ENCODE measurements at places on chromosomes 2 and 18. TPM values are rescaled to one million over a fixed set of nuclear protein-coding genes. Genes with fewer than 3 reads are reported as not detected.

GRCh38 chr2:50529600-50530218 is 502.2 kb downstream of the NRXN1 start:
- no peak for DNase-seq

DNA sequence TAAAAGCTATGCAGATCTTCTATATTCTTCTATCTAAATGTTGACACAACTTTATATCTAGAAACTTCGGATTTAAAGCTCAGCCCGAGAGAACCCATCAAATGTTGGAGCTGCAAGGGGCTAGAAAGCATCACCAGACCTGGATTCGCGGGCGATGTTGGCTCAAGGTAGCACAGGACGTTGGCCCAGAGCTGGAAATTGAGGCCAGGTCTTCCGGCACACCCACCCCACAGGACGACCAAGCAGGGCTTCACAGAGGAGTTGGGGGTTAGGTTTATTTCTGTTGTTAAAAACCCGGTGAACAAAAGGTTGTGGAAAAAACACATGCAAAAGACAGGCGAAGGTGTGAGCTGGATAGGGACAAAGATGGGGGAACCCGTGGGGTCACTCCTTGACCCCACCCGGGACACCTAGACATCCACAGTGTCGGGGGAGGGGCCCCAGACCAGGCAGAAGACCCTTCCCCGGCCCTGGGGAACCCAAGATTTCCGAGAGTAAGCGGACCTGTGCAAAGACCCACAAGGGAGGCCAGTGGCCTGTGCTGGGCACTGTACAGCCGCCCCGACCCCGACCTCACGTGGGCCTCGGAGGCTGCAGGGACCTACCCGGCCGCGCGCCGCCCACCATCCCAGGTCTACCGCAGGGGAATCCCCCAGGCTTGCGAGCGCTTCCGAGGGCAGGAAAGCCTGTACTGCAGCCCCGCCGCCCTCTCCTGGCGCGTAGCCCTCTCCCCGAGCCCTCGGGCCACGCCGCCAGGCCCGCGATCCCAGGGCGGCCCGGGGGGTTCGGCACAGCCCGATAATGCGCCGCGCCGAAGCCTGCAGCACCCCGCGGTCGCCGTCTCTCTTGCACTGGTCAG is 1.8 kb upstream of the AGBL5 start:
- no peak for DNase-seq

The PSD4 gene
- total RNA-seq, result 39.0 TPM

DNA sequence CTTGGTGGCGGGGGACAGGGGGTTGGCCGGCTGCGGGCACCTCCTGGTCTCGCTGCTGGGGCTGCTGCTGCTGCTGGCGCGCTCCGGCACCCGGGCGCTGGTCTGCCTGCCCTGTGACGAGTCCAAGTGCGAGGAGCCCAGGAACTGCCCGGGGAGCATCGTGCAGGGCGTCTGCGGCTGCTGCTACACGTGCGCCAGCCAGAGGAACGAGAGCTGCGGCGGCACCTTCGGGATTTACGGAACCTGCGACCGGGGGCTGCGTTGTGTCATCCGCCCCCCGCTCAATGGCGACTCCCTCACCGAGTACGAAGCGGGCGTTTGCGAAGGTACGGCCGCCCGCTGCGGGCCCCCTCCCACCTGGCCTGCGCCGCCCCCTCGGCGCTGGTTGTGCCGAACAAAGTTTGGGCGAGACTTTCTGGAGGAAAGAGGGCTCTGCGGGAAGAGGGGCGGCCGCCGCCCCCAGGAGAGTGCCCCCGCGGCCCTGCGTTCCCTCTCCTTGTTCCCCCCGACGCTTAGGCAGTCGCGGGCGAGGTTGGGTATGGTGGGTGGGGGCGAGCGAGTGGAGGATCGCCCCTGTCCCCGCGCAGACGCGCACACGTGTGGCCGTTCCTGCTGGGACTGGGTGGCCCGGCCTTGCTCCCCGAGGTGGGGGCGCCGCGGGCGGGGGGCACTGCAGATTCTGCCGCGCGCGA is 866 bp downstream of the CRIM1 start:
- DNase-seq, result no peak

The KCNF1 gene
- total RNA-seq, result not detected

DNA sequence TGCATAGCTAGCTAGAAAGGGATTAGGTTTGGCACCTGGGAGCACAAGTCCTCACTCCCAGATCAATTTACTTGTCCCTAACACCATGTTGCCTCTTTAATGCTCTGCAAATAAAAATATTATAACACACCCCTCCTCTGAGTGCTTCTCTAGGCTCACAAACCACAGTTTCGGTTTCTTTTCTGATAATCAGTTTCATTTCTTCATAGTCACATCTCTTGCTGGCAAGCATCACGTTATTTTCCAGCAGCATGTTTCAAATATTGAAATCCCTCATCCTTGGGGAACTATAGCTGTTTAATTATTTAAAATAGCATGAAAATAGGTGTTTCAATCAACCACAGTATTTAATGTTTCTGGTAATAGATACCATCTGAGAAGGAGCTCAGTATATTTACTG is 13.9 kb upstream of the SMCHD1 start:
- DNase-seq, result no peak

The FTCDNL1 gene
- total RNA-seq, result 2.5 TPM

DNA sequence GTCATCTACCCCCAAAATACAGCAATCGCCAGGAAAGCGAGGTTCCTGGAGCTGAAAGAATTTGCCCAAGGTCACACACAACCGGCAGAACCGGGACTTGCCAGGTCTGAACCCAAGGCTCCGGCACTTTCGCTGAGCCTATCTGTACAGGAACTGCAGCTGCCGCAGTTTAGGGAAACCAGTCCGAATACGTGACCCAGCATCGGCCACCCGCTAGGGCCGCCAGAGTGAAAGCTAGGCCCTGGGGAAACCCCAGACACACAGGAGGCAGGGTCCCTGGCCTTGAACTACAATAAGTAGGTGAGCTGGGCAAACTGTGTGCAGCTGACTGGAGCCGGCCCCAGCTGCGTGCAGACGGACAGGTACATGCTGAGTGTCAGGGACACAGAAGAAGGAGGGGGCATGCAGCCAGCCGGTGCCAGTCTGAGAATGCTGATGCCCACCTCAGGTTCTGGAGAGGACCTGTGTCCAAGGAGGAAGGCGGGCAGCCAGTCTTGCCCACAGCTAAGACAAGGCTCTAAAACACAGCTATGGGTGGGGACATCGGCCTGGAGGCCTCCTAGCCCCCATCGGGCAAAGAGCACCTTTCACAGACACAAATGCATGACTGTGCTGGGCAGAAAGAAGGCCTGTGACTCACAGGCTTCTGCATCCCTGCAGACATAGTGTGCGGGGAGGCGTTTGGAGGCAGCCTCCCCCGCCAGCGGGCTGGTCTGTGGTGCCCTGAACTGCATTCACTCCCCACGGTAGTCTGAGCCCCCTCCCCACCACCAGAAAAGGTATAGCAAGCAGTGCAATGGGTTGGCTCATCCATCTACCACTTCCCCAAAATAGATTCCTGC is 107.4 kb upstream of the ID2 start:
- peak; percentile 84 for DNase-seq

The GRP gene
- total RNA-seq, result not detected

- DNase-seq, result no peak
Measured at GRCh38 chr2:36433311-36434217, 78.0 kb downstream of the CRIM1 start.

The SERPINB10 gene
- total RNA-seq, result 0.98 TPM

DNA sequence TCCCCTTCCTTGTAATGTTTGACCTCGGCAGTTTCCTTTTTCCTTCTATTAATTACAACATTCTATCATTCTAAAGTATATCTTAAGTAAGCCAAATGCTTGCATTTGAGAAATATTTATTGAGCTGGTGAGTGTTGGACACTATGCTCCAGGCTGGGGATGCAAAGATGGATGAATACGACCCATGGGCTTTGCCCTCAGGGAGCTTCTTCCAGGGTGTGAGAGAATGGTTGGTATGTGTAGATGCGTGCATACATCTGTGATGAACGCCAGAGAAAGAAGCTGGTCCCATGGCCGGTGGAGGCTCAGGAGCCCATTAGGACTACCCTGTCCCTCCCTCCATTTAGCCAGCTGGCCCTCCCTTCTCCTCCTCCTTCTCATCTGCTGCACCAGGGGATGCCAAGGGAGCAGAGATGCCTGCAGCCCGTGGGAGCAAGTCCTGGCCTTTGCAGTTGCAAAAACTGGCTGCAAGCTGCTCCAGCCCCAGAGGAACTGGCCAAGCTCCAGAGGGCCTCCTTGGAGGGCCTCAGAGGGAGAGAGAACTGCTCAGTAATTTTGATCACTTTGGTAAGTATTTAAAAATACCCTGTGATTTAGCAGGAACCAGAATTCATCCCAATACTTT is 65.7 kb upstream of the FOSL2 start:
- DNase-seq, result peak; percentile 81

The DSG1 gene
- total RNA-seq, result 122 TPM

DNA sequence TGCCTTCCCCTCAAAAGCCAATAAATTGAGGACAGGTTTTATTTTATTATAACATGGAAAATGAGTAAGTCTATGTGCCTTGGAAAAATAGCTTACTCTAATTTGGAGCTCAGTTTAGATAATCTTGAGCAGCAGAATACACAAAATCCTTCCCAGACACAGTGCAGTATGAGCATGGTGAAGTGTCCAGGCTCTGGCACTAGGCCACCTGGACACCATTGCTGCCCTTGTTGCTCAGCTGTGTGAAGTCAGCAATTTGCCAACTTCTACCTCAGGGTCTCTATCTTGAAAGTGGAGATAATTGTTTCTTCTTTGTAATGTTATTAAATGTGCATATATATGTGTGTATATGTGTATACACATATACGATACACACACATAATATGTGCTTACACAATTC is 104.9 kb upstream of the CAVIN2 start:
- DNase-seq, result no peak

DNA sequence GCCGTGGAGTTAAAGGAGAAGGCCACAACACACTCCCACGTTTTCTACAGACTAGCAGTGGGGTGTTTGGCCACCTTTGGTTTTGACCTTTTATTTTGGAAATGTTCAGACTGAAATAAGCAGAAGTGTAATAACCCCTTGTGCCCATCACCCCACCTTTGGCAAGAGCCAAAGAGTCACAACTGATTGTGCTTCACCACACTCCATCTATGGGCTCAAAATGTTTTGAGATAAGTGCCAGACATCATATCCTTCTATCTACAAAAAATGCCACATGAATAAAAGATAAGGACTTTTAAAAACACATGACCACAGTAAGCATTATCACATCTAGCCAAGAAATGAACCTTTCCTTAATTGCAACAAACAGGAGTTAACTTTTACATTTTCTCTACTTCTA is 9.9 kb upstream of the GPR35 start:
- no peak for DNase-seq

GRCh38 chr2:136994793-136995192 is 229.4 kb downstream of the THSD7B start:
- no peak for DNase-seq

The LDLRAD4 gene
- 24.3 TPM for total RNA-seq

DNA sequence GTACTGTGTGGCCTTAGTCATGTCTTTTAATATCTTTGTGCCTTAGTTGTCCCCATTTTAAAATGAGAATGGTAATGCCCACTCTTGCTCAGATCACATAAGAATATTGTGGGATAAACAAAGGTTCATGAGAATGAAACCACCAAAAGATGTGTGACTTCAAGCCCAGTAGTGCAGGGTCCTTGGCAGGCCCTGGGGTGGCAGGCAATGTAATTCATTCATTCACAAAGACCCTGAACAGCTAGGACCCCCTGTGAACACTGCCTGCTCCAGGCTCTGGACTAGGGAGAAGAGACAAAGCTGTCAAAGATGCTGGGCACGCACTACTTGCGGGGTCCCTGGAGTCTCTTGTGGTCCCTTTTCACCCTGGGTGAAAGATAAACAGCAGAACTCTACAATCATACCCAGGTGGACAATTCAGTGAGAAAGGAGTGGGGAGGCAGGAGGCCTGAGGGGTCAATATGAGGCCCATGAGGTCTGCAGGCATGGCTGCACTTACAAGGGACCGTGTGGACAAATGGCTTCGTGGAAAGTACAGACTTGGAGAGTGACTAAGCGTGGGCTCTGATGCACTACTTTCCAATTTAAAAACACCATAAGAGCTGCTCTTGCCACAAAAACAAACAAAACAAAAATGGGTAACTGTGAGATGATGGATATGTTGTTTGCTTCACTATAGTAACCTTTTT is 136.1 kb downstream of the SMAD7 start:
- peak; percentile 71 for DNase-seq

DNA sequence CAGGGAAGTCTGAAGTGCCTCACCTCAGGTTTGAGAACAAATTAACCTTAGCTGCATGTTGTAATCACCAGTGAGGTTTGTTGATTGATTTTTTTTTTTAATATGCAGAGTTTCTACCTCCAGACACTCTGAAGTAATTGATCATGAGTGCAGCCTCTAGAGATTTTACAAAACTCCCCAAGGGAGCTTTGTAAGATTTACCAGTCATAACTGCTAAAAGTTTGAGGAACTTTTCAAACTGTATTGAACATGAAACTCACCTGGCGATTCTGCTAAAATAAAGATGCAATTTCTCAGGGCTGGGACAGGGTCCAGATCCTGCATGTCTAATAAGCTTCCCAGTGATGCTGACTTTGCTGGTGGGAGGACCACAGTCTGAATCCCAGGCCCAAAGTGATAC is 339.6 kb upstream of the DCC start:
- DNase-seq, result no peak

DNA sequence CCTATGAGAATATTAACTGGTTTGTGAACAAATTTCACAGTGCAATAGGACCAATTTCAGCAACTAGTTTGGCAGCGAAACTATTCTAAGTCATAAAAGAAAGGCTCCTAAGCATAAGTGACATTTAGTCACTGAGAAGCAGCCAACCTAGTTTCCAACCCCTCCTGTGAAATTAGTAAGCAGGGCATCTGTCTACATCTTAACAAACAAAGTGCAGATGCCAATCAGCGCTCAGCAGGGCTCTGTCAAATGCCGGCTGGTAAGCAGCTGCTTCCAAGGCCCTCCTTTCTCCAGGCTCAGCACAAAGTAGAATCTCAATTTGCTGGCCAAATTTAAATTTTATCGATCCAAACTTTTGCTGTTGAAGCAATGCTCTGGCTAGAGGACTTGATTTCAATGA is 124.7 kb downstream of the ICOS start:
- DNase-seq, result no peak

The SNTG2 gene
- 11.8 TPM for total RNA-seq

The RGPD8 gene
- 26.3 TPM for total RNA-seq

GRCh38 chr2:174985614-174986013 is 19.6 kb downstream of the CHN1 start:
- DNase-seq, result no peak

- DNase-seq, result no peak
Measured at GRCh38 chr2:58106896-58107295, 60.3 kb downstream of the VRK2 start.

The BCL2 gene
- 18.7 TPM for total RNA-seq

The SULT1C2 gene
- total RNA-seq, result not detected

The IL1F10 gene
- not detected for total RNA-seq

- DNase-seq, result no peak
Measured at GRCh38 chr2:135820003-135820618, 16.9 kb downstream of the LCT start.

DNA sequence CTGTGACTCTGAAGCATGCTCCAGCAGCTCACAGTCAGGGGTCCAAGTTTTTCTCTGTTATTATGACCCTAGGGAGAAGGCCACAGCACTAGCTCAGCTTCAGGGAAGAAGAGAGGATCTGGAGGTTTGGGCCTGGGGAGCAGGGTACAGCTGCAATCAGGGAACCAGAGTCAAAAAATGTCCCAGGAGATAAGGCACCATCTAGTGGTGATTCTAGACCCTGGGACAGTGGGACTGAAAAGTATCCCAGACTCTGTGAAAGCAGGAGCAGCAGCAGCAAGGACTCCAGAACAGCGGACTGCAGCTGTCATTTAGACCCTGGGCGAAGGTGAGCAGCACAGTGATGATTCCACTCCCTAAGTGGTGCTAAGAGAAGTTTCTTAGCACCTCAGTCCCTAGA is 278.4 kb upstream of the DDX18 start:
- DNase-seq, result no peak

The CCDC74B gene
- total RNA-seq, result 10.3 TPM

GRCh38 chr2:177712462-177712861 is 319.9 kb downstream of the AGPS start:
- DNase-seq, result no peak

Measured in vagina (tissue), 2 donors.